ENCODE measurements at places on chromosomes 5 and 9.

- no peak for DNase-seq
Observed at GRCh38 chr5:123549256-123549904, 37.4 kb downstream of the CSNK1G3 start.

DNA sequence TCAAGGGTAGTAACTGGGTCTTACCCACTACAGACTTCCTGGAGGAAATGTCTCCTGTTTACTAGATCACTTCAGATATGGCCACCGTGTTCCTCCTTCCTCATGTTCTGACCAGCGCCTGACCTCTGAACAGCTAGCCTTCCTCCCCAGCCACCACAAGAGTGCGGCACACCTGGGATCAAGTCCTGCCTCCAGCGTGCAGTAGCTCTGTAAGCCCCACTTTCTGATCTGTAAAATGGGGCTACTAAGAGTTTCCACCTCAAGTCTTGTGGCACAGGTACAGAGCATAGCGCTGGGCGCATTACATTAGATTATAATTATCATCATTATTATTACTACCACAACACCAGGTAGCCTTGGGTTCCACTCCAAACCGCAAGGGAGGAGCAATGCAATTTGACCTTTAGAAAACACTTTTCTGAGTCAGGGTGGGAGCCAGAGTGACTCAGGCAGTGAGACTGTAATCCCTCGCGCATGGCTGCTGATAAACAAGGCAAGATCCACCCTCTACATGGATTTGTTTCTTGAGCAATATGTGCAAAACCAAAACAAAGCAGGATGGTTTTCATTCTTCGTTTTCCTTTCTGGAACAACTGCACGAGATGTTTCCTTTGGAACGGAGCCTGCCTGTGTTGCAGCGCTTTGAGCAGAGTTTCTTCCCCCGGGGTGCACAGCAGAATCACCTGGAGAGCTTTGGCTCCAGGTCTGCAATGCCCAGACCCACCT is 65.0 kb upstream of the ANGPTL2 start:
- DNase-seq, result peak; percentile 99

DNA sequence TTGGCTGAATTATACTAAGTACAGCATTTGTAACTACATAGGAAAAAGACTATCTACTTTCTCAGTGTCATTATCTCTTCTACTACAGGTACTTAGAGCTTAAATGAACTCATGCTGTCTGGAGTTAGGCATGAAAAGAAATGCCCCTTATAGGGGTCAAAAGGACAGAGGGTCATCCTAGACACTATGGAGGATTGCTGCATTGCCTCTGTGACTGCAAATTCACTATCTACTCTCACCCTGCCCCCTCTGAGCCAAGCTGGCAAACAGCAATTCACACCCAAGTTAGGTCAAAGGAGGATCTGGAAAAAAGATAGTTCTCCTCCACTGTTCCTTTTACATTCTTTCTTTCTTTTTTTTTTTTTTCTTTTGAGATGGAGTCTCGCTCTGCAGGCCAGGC is 36.7 kb downstream of the ANKRD31 start:
- no peak for DNase-seq

DNA sequence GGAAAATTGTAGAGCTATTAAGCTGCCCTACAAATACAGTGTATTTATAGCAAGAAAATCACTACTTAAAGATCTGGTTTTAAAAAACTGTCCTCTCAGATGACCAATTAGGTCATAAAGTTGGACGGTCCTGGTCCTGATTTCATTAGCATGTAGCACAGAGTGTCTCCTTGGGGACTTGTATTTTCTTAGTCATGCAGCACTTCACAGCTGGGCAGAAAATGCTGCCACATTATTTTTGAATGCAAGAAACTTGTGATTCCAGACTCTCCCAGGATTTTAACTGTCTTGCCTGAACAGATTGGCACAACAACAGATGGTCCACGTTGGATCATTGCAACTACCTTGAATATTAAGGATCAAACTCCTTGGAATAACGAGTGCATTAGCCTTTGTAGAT is 348.1 kb upstream of the SGCD start:
- no peak for DNase-seq

DNA sequence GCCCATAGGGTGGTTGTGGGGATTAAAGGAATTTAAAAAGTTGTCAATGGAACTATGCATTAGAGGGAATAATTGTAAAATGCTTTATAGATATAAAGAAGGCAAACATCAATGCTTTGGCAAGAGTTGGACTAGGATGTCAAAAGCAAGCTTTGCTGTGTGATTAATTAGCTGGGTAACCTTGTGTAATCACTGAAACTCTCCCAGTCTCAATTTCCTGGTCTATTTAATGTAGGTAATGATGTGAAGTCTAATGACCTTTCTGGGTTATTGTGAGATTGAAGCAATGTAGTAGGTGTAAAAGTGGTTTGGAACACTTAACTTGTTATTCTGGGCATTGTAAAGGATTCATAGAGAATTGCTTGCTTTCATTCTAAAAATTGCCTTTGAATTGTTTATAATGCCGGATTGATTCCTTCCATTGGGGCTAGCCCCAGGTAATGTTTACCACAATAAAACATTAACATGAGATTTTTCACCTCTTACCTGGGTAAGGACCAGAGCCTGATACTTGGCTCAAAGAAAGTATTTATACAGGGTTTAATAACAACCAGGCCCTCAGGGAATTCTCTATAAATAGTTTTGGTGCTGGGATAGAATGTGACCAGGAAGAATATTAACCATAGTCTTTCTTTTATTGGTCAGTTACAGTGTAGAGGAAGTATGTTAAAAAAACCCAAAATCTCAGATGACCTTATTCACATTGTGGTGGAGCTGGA is 30.0 kb upstream of the CLINT1 start:
- no peak for DNase-seq

DNA sequence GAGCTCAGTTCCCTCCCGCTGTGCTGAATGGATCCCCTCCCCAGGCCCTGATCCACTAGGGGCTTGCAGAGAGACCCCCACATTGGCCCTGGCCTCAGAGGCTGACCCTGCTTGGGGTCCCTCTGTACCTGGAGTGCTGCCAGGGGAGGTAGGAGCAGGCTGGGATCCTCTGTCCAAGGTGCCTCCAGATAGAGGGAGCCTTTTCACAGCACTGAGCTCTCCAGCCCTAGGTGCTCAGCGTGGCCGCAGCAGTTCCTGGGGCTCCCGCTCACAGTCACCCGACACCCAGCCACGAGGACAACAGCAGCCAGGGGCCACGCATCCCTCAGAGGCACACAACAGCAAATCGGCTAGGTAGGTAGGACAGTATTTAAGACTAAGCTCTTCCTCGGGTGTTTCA is 62.2 kb upstream of the IRX2 start:
- DNase-seq, result no peak

DNA sequence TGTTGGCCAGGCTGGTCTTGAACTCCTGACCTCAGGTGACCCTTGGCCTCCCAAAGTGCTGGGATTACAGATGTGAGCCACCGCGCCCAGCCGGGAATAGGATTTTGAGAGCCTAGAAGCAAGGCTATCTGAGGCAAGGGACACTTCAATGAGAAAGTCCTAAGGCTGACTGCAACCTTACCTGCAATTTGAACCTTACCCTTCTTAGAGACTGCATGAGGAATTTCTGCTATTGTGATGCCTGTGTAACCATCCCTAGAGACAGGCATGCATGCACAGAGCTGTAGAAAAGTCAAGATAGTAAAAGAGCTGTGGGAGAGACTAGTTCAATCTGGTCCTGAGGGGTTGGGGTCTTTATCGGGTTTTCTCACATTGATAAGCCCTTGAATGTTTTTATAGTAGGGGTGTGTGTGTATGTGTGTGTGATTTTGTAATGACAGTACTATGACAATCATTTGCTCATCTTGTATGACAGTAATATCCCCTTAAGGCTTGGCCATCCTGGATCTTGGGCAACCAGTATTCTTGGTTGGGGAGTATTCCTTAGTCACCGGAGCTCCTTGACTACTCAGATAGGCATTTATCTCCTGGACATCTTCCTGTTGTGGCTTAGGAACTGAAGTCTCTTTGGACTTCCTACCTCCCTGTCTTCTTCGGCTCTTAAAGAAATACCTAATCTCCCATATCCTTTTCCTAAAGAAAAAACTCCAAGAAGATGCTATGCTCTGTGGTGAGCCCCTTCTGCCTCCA is 11.2 kb downstream of the DNAJB5 start:
- DNase-seq, result no peak

- no peak for DNase-seq
Observed at GRCh38 chr5:158953929-158954534, 145.7 kb downstream of the EBF1 start.

DNA sequence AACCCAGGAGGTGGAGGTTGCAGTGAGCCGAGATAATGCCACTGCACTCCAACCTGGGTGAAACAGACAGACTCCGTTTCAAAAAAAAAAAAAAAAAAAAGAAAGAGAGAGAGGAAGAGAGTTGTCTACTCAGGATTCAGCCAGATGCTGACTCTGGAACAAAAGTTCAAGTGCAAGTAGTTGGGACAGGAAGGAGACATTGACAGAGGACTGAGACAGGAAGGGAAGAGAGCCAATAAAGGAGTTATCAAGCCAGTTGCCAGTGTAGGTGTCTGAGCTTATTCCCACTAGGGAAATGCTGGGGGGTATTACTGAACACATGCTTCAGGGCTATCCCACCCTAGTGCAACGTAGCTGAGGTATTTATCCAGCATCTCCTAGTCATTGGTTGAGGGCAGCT is 147.7 kb upstream of the SLC1A3 start:
- no peak for DNase-seq

DNA sequence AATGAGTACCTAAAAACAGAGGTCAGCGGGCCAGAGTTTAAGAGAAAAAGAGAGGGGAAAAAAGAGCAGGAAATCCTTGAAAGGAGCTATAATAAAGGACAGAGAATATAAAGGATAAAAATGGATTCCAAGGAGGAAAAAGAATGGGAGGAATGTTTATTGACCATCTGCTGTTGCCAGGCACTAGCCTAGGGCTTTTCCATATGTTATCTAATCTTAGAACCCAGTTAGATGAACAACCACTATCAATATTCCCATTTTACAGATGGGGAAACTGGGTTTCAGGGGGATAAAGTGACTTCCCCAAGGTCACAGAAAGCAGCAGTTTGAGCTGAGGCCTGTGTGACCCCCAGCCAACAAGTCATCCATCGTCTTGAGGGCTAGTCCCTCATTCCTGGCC is 232.5 kb downstream of the NR3C1 start:
- no peak for DNase-seq

- DNase-seq, result no peak
Observed at GRCh38 chr9:79656169-79656568, 84.4 kb downstream of the TLE4 start.

GRCh38 chr5:150492621-150493020 is 15.3 kb upstream of the NDST1 start:
- DNase-seq, result peak; percentile 84

- peak; percentile 12 for DNase-seq
Observed at GRCh38 chr9:130681769-130682420, 11.7 kb upstream of the EXOSC2 start.

GRCh38 chr5:136075466-136075891 is 46.7 kb downstream of the TGFBI start:
- DNase-seq, result no peak

Measured in H54 (cell line).